ENCODE measurements at places on chromosomes 1 and 21.

- DNase-seq, result no peak
These were observed 443.2 kb downstream of the CAMTA1 start for GRCh38 chr1:7228252-7228961.

- DNase-seq, result no peak
These were observed 3.0 kb downstream of the VASH2 start for GRCh38 chr1:212953321-212953720.

DNA sequence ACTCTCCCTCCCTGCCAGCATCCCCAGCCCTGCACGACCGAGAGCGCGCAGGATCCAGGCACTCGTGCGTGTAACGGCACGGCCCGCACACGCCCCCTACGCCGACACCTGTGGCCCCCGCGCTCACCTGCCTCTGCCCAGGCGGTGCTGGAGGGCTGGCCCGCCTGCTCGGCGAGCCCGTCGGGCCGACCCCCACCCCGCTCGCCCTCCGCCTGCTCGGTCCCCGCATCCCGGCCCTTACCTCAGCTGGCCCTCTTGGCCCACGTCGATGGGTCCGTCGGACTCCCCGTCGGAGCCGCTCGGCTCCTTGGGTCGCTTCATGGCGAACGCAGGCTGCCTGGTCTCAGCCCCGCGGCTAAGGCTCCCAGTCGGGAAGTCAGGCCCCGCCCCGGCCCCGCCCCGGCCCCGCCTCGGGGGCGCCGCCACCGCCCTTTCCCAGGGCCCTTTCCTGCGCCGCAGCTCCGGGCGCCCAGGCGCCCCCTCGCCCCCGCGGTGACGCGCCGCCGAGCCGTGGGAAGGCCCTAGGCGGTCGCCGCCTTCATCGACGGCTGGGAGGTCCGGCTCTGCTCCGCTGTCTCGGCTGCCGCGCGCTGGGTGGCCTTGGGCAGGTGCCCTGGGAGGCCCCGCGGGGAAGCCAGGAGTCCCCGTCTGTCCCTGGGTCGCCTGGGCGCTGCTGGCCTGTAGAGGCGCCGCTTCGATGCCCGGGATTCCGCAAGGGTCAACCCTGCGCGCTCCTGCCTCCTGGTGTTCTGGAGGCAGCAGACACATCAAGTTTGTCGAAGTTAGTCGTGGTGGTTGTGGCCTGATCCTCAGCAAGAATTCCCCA lies at the start of gene HEYL:
HEYL (minus strand) TSS at position 339 of the 826 bp plus-strand sequence; CDS start at position 321, 18 bp downstream.
- peak; percentile 76 for DNase-seq

DNA sequence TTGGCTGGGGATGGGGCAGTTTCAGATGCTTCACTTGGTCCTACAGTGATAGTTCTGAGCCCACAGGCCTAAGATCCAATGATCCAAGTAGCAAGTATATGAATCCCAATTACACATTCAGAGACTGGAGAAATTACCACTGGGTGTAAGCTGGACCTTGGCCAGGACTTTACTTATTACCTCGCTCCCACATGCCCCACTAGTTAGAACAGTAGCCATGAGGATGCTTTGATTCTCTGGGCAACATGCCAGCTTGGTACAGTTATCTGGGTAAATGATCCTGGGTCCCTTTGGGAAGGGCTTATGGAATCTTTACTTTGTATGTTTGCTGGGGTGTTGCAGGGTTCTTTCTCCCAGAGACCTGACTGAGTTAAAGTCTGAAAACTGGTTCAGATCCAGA lies 5.0 kb upstream of the FCAMR start:
- no peak for DNase-seq

- DNase-seq, result no peak
These were observed 8.8 kb downstream of the SON start for GRCh38 chr21:33551664-33552063.

GRCh38 chr1:203932556-203932955 lies 71.2 kb downstream of the SNRPE start:
- no peak for DNase-seq

DNA sequence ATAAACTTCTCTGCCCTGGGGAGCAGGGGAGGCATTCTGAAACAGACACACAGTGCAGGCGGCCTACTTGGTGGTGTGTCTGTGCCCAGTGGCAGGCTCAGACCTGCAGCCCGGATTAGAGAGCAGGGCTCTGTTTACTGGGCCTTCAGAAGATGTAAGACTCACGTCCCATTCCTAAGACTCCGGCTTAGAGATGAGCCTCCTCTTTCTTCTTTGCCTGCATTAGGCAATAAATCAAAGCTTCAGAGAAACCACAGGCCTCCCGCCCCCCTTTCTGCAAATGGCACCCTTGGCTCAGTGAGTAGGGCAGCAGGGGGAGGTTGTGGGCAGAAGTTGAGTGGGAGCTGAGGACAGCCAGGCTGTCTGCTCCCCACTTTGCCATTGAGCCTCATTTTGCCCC lies 35.8 kb downstream of the LGR6 start:
- DNase-seq, result no peak

DNA sequence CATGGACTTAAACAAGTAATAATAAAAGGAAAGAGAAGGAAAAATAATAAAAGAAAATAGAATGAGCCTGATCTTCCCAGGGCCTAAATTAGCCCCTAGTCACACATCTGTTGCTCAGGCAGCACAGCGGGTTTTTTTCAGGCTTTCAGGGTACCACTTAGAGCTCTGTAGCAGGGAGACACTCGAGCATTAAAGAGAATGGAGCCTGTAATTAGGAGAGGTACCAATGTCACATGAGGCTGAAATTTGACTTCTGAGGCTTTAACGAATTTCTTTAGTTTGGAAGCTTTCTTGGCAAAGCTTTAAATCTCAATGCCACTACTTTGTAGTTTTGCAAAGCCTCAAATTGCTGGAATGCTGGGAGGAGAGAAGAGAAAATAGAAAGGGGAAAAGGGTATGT lies 116.3 kb downstream of the AK5 start:
- DNase-seq, result peak; percentile 33

- peak; percentile 71 for DNase-seq
These were observed 505 bp downstream of the LMNA start for GRCh38 chr1:156114919-156115513.

DNA sequence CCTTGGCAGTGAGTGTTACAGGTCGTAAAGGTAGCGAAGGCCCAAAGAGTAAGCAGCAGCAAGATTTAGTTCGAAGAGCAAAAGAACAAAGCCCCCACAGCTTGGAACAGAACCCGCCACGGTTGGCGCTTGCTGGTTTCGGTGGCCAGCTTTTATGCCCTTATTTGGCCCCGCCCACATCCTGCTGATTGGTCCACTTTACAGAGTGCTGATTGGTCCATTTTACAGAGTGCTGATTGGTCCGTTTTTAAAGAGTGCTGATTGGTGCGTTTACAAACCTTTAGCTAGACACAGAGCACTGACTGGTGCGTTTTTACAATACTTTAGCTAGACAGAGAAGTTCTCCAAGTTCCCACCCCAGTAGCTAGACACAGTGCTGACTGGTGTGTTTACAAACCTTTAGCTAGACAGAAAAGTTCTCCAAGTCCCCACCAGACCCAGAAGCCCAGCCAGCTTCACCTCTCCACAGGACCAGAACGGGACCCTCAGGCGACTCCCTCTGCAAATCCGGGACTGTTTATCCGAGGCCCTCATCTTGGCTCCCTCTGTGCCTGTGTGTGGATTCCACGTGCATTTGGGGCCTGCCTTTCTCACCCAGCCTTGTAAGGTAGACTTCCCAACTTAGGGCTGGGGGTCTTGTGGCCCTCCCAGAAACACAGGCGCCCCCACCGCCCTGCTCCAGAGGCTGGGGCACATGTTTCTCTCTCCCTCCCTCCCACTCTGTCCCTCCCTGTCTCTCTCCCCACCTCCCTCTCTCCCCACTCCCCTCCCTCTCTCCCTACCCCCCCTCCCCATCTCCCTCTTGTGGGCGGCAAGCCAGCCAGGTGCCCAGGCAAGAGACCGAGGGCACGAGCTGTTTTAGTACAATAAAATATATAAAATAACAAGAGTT lies 12.6 kb downstream of the FTCD start:
- no peak for DNase-seq

- peak; percentile 97 for DNase-seq
These were observed 9.1 kb downstream of the IFI6 start for GRCh38 chr1:27662707-27663393.

DNA sequence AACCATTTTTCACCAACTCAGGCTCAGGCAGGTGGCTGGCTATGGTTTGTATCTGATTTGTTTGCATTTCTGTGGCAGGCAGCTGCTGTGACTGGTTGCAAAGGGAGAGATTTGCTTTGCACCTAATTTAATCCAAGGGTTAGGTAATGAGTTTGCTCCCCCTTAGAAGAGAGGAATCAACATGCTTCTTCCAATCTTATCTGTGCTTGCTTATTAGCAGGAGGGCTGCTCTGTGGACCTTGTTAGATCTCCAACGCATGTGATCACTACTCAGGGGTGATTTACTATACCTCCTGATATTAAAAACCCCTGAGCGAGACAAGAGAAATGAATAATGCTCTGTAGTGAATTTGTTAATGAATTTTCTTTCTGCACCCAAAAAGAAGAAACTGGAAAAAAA lies 20.5 kb downstream of the OLFML3 start:
- DNase-seq, result no peak

GRCh38 chr1:31902510-31902860 lies 35.7 kb downstream of the PTP4A2 start:
- no peak for DNase-seq

- DNase-seq, result no peak
These were observed 173.2 kb downstream of the COP1 start for GRCh38 chr1:176033881-176034280.

DNA sequence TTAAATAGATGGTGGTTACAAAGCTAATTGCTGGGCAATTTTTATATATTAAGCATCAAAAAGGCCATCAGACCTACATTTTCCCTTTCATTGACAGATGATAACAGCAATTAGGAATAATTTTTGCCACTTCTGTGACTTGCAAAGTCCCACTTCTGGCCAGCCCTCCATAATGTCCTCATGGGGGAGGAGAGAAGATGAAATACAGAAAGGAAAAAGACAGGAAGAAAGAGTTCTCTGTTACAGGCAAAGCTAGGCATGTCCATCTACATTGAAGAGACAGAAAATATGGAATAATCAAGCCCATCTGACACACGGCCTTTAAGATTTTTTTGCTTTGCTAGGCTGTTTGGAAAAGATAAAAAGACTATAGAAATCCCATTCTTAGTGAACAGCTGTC lies 108.0 kb downstream of the ENAH start:
- no peak for DNase-seq

DNA sequence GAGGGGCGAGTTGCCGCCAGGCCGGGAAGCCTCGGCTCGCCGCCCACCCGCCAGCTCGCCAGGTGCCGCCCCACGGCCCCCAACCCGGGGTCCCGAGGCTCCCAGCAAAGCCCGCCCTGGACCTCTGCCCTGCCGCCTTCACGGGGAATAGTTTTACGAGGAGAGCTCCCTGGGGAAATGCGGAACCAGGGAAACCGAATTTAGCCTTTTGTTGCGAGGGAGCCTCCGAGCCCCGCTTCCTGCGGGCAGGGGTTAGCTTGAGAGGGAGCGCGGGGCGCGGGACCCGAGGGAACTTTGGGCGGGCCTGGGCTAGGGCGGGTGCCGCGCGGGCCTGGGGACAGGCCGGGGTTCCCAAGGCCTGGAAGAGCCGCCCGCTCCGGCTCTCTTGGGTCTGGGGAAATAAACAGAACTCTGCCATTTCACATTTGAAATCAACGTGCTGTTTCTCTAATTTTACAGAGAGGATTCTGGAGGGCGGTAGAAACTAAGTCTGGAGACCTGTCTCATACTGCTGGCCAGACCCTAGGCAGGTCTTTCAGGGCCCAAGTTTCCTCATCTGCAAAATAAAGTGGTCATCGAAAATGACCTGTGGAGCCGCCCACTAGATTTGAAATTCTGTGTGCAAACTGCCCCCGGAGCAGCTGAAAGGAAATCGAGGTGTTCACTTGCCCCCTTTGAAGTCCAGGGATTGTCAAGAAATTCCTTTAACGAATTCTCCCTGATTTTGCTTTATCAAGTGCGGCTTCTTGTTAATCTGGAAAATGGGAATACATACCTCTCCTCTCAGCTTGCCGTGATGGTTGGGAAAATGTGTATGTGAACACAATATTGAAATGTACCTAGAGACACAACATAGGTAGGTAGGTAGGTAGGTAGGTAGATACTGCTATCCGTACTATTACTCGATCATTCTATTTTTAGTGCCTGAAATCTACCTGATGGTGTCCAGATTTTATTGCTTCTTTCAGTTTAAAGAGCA lies 749 bp upstream of the GLUL start:
- no peak for DNase-seq

DNA sequence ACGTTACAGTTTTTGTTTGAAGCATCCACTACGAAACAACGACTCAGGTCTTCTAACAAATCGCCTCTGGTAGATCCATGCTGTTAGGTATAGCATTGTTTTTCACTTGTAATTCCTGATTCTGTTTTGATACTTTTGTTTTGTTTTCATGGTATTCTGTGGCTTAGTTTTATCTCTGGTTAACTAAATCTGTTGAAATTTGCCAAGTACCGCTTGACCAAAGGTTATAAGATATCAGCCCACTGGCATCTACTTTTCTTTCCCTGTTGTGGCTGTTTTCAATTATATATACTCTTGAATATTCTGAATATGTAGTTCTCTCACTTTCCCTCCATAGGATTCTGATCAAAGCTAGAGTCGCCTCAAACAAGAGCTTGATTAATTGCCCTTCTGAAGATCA lies 274.8 kb upstream of the C1orf105 start:
- no peak for DNase-seq

DNA sequence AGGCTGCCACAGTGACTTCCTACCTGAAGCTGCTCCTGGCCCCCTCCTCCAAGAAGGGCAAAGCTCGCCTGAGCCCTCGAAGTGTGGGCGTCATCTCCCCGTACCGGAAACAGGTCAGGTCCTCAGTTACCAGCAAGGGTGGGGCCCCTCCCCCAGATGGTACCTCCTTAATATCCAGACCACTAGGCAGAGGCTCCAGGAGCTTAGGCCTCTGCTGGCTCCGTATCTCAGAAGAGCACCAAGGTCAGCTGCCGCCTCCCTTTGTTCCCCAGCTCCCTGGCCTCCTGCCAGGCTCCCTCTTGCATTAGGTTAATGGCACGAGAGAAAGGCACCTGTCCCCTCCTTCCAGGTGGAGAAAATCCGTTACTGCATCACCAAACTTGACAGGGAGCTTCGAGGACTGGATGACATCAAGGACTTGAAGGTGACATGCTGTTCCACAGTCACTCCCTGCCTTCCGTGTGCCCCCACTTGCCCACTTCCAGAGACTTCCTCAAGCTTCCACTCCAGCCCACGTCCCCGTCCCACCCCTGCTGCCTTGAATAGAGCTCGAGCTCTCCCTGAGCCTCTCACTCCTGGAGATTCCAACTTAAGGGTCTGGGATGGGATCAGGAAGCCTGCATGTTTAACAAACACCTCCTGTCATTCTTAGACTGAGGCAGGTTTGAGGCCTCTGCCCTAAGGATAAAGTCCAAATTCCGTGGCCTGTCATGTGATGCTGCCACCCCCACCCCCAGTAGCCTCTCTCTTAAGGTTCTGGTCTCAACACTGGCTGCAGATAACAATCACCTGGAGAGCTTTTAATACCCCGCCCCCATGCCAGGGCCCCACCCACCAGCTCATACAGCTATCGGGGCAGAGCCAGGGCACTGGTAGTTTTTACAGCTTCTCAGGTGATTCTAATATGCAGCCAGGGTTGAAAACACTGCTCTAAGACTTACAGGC lies 8.3 kb downstream of the RHOC start:
- DNase-seq, result no peak

- no peak for DNase-seq
These were observed 50.5 kb upstream of the MTF2 start for GRCh38 chr1:93028542-93028941.

- no peak for DNase-seq
These were observed 4.0 kb upstream of the WNT3A start for GRCh38 chr1:228002792-228003191.

Measured in eye (tissue), 1 donor.